HepG2 (cell line): ENCODE measurements at places on chromosomes 5 and 9. TPM values are rescaled to one million over a fixed set of nuclear protein-coding genes. Genes with fewer than 3 reads are reported as not detected.

- DNase-seq = no peak
Measured at GRCh38 chr5:862367-863243, 11.8 kb upstream of the ZDHHC11 start.

- DNase-seq = peak; percentile 41
Measured at GRCh38 chr9:79581794-79582193, 10.0 kb downstream of the TLE4 start.

- no peak for DNase-seq
Measured at GRCh38 chr9:91843623-91844148, 106.3 kb downstream of the ROR2 start.

- no peak for DNase-seq
Measured at GRCh38 chr5:43676083-43676840, 73.3 kb downstream of the NNT start.

Gene C5orf58
- total RNA-seq = not detected in 2 replicates
